Right kidney (tissue), 9 donors: ENCODE measurements at places on chromosomes 6 and 20.

DNA sequence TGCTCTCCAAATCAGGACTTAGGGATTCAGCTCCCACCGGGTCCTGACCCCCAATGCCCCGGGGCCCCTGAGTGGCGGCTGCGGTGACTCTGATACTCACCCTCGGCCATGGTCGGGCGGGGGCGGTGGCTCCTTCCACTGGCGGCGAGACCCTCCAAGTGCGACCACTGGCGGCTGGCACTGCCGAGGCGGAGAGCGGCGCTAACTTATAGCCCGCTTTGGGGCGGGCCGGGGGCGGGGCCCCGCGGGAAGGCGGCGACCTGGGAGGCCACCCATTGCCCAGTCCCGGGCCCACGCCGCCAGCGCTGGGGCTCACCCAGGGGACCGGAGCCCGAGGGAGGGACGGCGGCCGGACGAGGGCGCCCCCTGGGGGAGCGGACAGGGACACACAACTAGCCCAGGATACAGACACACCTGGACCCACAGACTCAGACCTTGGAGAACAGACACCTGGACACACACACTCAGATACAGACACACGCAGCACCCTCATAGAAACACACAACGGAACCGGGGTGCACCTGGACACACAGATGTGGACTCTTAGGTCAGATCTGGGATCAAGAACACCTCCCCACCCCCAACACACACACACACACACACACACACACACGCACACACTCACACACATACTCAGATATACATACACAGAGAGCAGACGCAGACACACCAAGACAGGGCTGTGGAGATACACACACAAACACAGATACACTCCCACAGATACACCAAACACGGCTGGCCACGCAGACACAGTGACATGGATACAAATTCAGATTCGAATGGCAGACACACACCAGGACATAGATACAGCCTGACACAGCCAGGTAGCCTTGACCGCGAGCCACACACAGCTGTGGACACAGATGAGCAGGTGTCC, at the start of gene TGM2:
TSS of gene TGM2 (minus strand) at position 182 of the 877 bp plus-strand sequence. CDS start at position 110, 72 bp downstream.
- DNase-seq, result peak; percentile 72

DNA sequence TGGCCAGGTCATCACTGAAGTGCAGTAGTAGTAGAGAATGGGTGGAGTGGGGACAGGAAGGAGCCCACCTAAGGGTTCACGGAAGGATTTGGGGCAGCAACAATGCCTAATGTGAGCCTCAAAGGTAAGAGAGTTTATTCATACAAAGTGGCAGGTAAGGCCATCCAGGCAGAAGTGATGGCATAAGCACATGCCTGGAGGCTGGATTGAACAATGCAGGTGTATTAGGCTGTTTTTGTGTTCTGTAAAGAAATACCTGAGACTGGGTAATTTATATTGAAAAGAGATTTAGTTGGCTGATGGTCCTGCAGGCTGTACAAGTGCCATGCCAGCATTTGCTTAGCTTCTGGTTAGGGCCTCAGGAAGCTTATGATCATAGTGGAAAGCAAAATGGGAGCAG, 48.3 kb downstream of the CLIC5 start:
- no peak for DNase-seq

- no peak for DNase-seq
Observed at GRCh38 chr6:139316622-139317317, 25.0 kb upstream of the TXLNB start.

DNA sequence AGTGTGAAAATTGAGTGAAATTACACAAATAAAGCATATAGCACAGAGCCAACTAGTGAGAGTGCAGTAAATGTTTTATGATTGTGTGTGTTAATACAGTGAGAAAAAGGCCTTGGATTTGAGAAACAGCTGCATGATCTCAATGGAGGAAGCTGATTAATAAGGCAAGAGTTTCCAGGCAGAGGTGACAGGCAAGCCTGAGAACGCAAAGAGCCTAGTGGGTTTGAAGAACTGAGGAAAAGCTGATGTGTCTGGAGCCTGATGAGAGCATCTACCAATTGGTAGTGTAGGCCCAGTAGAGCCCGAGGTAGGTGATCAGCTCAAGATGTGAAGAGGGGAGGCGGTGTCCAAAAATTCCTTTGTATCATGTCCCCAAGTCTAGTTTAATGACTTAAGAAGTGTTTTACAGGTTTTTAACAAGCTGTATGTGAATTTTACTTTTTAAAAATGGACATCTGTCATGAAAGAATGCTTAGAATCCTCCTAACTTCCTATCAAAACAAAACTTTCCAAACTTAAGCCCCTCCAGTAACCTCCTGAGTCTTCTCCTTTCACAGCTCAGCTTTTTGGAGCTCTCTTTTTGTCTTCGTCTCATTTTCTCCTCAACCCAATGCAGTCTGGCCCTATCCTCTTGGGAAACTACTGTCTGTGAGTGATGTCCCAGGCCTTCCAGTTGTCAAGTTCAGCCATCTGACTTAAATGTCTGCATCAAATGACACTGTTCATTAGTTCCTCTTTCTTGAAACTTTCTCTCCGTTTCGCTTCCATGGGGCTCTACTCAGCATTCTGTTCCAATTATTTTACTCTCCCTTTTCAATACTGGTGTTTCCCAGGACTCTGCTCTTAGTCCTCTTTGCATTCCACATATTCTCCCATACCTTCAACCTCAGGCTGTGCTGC, 1.2 kb downstream of the CDC40 start:
- no peak for DNase-seq

- no peak for DNase-seq
Observed at GRCh38 chr6:1930356-1930755, 315.0 kb downstream of the GMDS start.

GRCh38 chr6:157273756-157274470, 49.4 kb downstream of the TMEM242 start:
- DNase-seq, result peak; percentile 46

DNA sequence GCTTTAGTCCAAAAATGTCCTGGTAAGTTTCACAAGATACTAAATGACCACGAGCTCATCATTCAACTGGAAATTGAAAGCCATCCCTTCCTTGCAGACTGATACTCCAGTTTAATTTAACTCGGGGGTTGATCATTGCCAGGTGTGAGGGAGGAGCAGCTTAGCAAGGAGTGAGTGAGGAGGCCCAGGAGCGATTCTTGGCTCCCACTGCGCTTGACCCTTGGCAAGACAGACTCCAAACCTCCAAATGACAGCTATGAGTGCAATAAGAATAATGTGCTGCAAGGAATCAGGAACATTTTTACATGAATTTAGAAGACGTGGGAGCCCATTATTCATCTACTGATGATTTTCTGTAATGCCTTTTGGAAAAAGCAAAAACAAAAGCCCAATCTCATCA, 64.9 kb downstream of the LAMA4 start:
- DNase-seq, result peak; percentile 21

- DNase-seq, result no peak
Observed at GRCh38 chr6:3438190-3439167, 18.4 kb downstream of the SLC22A23 start.

DNA sequence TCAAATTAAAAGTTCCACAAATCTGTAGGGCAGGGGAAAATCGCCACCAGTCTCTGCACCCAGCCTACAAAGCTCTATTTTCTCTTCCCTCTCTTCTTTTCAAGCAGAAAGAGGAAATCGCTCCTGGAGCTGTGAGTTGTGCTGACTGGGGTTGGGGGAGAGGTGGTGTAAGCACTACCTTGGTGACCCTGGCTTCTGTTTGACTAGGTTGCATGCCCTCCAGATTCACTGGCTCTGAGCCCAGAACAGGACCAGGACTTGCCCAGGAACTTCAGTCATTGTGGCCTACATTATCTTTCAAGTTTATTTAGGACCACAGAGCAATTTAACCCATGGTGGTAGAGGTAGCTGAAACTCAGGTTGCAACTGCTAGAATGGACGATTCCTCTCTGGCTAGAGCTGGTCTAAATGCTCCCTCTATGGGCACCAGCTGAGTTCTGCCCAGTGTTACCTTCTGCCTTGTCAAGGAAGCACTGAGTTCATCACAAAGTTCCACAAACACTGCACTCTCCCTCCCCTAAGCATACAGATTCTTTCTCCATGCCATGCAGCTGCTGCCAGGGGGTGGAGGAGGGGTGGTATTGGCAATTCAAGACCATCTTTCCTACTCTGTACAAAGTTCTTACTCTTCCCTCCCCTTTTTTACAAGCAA, 122.0 kb upstream of the BMP5 start:
- DNase-seq, result no peak

GRCh38 chr6:26157251-26158075, 70.2 kb downstream of the HFE start:
- DNase-seq, result peak; percentile 79

DNA sequence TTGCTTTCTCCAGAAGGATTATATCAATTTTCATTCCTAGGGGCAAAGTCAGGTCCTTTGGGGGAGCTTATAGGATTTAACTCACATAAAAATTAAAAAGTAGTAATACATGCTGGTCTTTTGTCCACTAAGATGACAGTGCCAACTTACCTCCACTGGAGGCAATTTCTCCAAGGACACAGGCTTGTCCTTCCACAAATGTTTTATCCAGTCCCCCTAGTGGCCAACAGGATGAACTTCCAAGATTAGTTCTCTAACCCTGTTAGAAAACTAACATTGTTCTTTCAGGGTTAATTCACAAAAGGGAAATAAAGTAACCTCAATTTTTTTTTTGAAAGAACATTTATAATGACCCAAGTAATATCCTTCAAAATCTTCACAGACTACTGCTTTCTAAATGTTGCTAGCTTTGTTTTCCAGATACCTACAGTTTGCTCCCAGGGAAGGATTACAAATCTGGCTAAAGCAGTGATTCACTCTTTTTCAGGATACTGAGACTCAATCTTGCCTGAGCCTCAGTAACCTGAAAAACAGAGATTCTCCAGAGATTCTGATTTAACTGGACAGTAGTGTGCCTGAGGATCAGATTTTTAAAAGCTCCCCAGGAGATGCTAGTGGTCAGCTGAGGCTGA, 31.7 kb upstream of the UBR2 start:
- no peak for DNase-seq

DNA sequence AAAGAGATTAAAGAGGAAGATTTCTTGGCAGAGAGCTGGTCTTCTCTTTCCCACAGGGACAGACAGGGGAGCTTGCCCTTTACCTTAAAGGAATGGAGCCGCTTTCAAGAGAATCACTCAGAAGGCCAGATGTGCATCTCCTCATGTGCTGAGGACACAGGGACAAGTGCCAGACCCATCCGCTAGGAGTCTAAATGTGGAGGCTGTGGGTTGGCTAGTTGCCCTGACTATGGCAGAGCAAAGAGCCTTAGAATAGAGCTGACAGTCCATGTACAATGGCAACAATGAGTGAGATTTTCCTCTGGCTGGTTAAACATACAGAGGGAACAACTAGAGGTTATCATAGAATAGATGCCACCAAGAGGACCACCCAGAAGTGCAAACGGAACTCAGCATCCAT, 7.3 kb upstream of the DOK5 start:
- no peak for DNase-seq

DNA sequence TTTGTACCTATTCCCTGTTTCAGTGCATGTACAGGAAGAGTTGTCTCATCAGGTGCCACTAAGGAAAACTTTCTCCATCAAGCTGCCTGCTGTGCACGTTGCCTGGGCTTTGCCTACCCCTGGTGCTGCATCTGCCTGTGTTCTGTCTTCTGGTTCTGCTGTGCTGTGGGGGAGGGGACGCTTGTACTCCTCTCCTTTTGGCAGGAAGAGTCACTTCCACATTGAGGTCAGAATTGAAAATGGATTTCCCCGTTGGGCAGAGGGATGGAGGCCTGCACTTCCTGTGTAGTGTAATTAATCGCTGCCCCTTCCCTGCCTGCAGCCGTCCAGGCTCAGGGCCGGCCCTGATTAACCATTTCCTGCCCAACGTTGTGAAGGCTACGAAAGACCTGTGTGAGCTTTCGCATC, 153.3 kb downstream of the SCML4 start:
- DNase-seq, result peak; percentile 51

- no peak for DNase-seq
Observed at GRCh38 chr20:46923550-46923949, 28.9 kb downstream of the EYA2 start.

- no peak for DNase-seq
Observed at GRCh38 chr6:78799682-78800081, 67.7 kb upstream of the IRAK1BP1 start.

GRCh38 chr6:90516074-90516660, 70.7 kb downstream of the MAP3K7 start:
- no peak for DNase-seq

DNA sequence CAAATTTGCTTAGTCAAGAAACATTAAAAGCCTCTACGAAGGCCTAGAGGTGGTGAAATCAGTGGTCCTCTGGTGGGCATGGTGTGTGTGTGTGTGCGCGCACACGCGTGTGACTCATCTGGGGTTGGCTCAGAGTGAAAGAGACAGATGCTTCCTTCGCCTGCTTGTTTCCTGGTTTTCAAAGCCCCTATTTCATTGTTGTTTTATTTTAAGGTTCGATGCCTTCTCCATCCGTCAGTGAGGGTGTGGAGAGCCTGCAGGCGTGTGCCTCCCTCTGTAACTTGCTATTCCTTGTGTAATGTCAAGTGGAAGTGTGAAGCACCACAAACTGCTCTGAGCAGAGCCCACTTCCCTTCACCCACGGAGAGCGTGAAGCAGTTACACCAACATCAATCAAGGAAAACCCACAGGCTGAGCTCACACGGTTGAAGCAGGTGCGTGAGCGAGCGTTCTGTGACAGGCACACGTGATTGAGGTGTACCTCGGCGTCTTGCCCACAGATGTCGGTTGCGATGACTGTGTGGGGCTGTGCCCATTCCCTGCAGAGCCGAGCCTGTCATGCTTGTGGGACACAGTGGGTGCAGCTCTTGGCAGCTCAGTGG, 233.9 kb downstream of the PRL start:
- DNase-seq, result no peak

GRCh38 chr6:134005800-134006199, 46.6 kb downstream of the SLC2A12 start:
- no peak for DNase-seq

GRCh38 chr20:16952965-16953364, 204.8 kb downstream of the OTOR start:
- no peak for DNase-seq

DNA sequence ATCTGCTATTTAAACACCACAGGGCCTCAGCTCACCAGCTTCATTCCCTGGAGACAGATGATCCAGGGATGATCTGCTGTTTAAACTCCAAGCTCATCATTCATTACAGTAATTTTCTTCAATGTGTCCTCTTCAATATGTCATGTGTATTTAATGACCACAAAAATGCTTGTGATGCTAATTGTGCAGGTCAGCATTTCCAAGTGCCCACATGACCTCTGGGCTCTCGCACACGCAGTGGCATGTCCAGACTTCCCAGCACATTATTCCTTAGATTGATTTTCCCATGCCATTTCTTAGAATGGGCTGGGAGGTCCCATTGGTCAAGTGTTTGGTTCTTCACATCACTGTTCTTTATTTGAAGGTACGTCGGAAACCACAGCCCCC, 434.4 kb downstream of the HAO1 start:
- no peak for DNase-seq

DNA sequence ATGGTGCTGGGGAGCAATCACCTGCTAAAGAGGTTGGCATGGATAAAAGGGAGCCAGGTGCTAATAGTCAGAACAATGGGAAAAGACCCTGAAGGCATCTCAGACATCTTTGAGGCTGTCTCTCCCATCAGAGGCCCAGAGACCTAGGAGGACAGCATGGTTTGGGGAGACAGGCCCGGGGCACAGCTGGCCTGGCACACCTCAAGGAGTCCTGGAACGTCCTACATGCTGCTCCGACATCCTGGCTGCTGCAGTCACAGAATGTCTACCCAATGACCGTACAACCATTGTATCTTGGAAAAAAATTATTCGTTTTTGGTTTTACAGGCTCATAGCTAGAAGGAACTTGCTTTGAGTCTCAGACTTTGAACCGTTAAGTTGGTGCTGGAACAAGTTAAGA, 4.4 kb downstream of the GMDS start:
- DNase-seq, result no peak
